ENCODE measurements at places on chromosomes 11 and 22.

DNA sequence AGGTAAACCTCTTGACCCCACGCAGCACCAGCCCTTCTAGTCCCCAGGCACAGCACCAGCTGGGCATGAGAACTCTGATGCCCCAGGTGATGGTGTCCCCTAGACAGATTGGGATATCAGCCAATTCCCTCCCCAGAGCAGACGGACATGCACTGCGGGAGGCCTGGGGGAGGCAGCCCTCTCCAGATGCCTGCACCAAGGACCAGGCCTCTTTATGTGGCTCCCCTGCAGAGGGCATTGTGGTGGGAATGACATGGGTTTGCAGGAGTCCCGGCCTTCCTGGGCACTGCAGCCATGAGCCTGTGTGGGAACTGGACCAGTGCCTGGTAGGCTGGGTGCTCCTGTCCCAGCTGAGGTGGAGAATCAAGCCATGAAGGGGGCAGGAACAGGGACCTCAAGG is 25.9 kb downstream of the PPM1F start:
- no peak for ATAC-seq

- ATAC-seq: peak; percentile 53
Measured at GRCh38 chr11:2306877-2307500, 5.2 kb downstream of the TSPAN32 start.

DNA sequence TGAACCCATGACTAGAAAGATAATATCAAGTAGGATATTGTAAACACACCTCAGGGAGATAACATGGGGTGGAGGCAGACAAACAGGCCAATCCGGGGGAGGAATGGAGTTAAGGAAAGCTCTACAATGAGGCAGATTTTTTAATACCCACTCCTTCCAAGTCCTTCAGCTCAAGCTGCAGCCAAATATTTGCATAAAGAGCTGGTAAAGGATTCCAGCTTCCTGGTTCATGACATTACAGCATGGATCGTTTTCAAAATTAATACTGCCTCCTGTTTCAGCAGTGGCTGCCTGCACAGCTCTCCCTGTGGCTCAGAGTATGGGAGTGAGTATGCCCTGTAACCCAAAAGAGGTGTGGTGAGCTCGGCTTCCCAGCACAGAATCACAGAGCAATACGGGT is 5.1 kb downstream of the POU2AF3 start:
- ATAC-seq: no peak

DNA sequence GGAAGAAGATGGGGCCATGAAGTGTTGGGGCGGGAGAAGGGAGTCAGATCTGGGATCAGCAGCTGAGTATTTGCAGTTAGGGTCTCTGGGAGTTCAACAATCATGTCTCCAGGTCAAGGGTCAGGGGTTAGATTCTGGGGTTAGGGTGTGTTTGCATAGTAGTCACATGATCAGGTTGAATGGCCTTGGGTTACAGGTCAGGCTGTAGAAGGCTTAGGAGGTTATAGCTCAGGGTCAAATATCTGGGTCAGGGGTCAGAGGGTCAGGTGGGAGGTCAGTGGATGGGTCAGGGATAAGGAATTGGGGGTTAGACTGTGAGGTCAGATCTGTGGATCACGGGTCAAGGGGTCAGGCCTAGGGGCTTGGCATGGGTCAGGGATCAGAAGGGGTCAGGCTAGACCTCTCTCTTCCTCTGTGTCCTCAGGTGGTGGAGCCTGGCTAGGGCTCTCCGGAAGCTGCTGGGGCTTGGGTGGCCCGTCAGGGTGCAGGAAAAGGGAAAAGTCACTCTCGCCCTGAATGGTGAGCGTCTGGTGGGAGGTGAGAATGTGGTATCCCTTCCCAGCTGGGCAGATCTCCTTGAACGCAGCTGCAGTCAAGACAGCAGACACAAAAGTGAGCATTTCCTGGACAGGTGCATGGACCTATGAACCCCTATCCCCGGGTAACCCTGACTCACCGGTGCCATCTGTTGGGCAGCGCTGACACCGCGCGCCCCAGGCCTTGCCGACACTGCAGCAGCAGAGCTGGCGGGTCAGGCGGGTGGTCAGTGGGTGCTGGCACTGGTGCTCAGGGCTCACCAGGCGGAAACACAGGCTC is 6.4 kb downstream of the LTBP3 start:
- peak; percentile 35 for ATAC-seq

- ATAC-seq: no peak
Measured at GRCh38 chr11:17481905-17482304, 5.3 kb upstream of the ABCC8 start.

DNA sequence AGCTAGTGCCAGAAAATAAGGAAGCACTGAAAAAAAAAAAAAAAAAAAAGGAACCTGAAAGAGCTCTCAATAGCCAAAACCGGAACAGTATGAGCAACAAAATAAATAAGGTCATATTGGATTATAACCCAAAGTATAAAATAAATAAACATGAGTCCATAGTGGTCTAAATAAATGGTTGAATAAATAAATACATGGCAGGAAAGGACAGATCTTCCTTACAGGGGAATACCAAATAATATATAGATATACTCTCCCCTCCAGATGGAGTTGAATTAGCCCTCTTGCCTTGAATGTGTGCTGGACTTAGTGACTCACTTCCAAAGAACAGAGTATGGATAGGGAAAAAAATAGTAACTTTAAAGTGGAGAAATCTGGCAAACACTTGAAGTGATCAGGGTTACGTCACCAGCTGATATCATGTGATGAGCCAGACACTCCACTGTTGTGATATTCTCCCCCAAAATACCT is 14.3 kb upstream of the ARRB1 start:
- no peak for ATAC-seq

GRCh38 chr22:27620367-27621154 is 181.0 kb downstream of the MN1 start:
- ATAC-seq: no peak

GRCh38 chr22:33579448-33580093 is 340.7 kb downstream of the LARGE1 start:
- ATAC-seq: no peak

DNA sequence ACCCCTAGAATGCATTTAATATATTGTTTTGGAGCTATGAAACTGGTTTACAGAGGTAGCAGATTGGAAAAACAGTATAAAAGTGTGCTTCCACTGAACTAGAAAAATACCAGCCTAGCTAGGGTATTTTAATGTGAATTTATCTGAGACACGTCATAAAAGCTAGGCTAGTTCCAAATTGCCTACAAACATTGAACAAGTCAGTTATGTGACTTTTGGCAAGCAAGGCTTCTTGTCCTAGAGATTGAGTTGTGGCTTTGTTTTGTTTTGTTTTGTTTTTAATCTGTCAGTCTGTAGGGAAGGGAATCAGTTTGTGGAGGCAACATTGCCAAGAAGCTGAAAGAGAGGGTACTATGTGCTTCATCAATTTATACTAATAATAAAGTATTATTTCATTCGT is 24.2 kb downstream of the RTN3 start:
- ATAC-seq: no peak

DNA sequence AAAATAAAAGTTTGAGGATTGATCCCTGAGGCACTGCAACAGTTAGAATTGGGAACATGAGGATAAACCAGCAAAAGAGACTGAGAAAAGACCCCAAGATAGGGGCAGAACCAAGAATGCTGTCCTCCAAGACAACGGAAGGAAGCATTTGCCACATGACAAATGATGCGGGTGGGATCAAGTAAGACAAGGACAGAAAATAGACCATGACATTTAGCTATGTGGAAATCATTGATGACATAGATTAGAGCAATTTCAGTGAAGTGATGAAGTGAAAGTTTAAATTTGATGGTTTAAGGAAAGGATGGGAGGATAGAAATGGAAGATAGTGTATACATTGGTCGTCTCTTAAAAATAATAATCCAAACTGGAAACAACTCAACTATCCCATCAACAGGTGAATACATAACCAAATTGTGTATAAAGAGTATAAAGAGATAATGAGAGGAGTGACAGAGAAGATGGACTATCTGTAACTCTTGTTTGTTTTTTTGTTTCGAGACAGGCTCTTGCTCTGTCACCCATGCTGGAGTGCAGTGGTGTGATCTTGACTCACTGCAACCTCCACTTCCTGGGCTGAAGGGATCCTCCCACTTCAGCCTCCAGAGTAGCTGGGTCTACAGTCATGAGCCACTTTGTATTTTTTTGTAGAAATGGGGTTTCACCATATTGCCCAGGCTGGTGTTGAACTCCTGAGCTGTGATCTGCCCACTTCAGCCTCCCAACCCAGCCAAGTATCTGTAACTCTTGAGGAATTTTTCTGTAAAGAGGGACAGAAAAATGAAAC is 48.7 kb upstream of the FDX1 start:
- no peak for ATAC-seq

DNA sequence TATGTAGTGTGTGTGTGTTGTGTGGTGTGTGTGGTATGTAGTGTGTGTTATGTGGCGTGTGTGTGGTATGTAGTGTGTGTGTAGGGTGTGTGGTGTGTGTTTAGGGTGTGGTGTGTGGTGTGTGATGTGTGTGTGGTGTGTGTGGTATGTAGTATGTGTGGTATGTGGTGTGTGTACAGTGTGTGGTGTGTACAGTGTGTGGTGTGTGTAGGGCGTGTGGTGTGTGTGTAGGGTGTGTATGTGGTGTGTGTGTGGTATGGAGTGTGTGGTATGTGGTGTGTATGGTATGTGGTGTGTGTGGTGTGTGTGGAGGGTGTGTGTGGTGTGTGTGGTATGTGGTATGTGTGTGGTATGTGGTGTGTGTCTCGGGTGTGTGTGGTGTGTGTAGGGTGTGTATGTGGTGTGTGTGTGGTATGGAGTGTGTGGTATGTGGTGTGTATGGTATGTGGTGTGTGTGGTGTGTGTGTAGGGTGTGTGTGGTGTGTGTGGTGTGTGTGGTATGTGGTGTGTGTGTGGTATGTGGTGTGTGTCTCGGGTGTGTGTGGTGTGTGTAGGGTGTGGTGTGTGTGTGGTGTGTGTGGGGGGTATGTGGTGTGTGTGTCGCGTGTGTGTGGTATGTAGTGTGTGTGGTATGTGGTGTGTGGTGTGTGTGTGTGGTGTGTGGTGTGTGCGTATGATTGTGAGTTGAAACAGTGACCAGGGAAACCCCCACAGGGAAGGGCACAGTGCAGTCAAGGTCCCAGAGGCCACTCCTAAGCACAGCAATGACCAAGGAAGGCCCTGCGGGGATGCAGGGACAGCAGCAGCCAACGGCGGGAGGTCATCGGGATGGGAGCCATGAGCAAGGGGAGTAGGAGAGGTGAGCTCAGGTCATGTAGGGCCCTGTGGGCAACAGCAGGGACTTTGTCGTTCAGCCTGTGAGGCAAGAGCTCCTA is 2.9 kb upstream of the PPP6R2 start:
- no peak for ATAC-seq

DNA sequence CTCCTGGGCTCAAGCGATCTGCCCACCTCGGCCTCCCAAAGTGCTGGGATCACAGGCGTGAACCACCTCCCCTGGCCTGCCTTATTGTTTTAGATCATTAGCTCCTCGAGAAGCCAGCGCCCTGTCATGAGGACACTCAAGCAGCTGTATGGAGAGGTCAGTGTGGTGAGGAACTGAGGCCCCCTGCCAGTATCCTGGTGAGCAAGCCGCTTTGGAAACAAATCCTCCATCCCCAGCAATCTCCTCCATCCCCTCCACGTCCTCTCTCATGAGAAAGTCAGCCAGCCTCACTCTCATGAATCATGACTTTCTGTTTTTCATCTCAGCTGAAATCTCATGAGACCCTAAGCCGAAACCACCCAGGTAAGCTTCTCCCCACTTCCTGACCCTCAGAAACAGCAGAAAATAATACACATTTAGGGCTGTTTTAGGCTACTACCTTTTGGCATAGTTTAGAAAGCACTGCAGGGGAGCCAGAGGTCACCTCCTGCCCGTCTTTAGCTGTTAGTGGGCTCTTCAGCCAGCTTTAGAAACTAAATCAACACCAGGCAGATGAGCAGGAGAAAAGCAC is 56.0 kb downstream of the CTTN start:
- ATAC-seq: no peak

- no peak for ATAC-seq
Measured at GRCh38 chr11:116262370-116262769, 510.4 kb downstream of the BUD13 start.

GRCh38 chr11:28072321-28072720 is 35.6 kb downstream of the KIF18A start:
- no peak for ATAC-seq

- no peak for ATAC-seq
Measured at GRCh38 chr11:115208808-115209259, 295.4 kb downstream of the CADM1 start.

GRCh38 chr11:81829976-81830375 is 903.7 kb downstream of the FAM181B start:
- no peak for ATAC-seq

DNA sequence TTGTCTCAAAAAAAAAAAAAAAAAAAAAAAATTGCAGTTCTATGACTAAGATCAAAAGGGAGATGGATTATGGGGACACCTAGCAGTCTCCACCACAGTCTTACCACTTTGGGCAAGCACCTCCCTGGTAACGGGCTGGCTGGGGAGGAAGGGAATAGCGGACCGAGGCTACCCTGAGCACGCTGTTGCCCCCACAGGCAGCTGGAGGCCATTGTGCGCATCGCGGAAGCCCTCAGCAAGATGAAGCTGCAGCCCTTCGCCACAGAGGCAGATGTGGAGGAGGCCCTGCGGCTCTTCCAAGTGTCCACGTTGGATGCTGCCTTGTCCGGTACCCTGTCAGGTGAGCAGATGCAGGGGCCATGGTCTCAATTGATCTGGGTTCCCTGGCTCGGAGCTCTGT is 21.2 kb downstream of the MCM5 start:
- ATAC-seq: no peak

- ATAC-seq: no peak
Measured at GRCh38 chr11:102983486-102983885, 28.0 kb upstream of the MMP13 start.

- ATAC-seq: peak; percentile 89
Measured at GRCh38 chr11:12377106-12377823, at the start of gene PARVA. Gene PARVA, plus strand, starts transcription at chr11:12377571. Its CDS starts 77 bp downstream, at chr11:12377648.

- peak; percentile 49 for ATAC-seq
Measured at GRCh38 chr11:83970061-83970671, 684.0 kb upstream of the CCDC90B start.

- peak; percentile 36 for ATAC-seq
Measured at GRCh38 chr11:8959546-8960166, 4.6 kb downstream of the TMEM9B start.

- ATAC-seq: peak; percentile 57
Measured at GRCh38 chr11:2366276-2366675, 10.8 kb upstream of the CD81 start.

DNA sequence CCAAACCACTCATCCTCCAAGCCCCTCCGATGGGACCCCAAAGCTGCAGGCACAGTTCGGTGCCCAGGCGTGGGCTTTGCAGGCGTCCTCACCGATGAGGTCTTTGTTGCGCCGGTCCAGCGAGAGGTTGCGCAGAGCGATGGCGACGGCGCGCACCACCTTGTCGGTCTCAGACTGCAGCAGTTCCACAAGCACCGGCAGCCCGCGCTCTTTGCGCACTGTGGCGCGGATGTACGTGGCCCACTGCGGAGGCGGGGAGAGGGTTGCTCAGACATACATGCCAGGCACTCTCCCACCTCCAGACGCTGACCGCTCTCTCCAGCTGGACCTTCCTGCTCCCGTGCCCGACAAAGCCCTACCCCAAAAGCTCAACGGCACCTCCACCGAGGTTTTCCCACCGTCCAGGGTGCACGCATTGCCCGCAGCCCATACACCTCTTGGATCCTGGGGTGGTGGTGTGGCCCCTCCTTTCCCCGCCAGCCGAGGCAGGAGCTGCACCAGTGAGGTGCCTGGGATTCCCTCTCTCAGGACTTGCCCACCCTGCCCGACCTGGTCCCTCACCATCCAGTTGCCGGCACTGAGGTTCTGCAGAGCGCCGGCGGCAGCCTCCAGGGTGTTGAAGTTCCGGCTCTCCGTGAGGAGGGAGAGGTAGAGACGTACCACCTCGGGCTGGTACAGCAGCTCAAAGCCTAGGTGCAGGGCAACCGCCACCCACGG is 32.1 kb upstream of the TXNRD2 start:
- no peak for ATAC-seq

All from SK-N-SH treated with all-trans-retinoic acid at 6 μM for 48 hours (cell line).